HAP-1 (cell line): ENCODE measurements at places on chromosomes 4 and X.
A peak's percentile ranks its signal among the peaks of the same experiment; 100 is the strongest.

- DNase-seq, result no peak
These were observed 37.9 kb downstream of the RAP2C start for GRCh38 chrX:132181364-132181763.

- no peak for DNase-seq
These were observed 18.2 kb downstream of the VAMP7 start for GRCh38 chrX:155899366-155899765.

GRCh38 chrX:110509755-110510532 lies 151.3 kb downstream of the RTL9 start:
- DNase-seq, result peak; percentile 67

GRCh38 chr4:78756137-78756536 lies 20.0 kb upstream of the BMP2K start:
- DNase-seq, result no peak

DNA sequence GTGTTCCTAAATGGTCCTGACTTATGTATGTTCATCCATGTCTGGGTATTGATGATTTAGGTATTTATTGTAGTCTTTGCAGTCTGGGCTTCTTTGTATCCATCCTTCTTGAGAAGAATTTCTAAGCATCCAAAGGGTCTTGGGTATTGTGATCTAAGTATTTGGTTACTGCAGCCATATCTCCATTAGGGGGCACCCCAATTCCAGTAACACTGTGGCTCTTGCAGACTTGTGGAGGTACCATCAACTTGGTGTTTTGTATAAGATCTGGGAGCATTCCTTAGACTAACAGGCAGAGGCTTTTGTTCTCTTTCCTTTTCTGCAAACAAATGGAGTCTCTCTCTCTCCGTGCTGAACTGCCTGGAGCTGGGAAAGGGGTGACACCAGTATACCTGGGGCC lies 113.7 kb upstream of the NEXMIF start:
- peak; percentile 43 for DNase-seq

- DNase-seq, result no peak
These were observed 1.5 kb downstream of the IL1RAPL2 start for GRCh38 chrX:104567506-104567905.

DNA sequence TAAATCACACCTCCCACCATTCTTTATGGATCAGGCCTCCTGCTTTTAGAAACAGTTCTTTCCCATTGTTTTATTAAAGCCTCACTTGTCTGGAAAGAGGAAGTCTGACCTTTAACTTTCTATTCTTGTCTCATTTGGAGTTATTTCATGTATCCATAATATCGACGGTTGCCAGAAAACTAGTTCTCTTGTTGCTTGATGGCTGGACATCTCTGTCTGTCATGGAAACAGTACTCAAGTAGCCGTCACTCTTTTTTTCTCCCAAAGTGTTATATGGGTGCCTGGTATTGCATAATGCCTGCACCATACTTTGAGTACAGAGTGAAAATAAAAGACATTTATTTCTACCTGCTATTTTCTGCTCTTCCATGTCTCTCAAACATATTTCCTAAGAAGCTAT lies 61.4 kb downstream of the PHEX start:
- no peak for DNase-seq

DNA sequence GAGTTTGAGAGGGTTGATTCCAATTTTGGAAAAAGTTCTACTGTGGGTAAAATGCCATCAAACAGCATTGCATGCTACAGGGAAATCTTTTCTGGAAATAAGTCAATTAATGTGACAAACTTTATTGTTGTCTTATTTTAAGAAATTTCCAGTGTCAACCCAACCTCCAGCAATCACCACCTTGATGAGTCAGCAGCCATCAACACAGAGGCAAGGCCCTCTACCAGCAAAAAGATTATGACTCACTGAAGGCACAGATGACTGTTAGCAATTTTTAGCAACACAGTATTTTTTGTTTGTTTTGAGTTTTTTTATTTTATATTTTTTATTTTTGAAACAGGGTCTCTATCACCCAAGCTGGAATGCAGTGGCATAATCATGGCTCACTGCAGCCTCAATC lies 165.4 kb upstream of the C1QTNF7 start:
- DNase-seq, result no peak

- DNase-seq, result no peak
These were observed 1106.6 kb upstream of the LCORL start for GRCh38 chr4:19128176-19128575.

DNA sequence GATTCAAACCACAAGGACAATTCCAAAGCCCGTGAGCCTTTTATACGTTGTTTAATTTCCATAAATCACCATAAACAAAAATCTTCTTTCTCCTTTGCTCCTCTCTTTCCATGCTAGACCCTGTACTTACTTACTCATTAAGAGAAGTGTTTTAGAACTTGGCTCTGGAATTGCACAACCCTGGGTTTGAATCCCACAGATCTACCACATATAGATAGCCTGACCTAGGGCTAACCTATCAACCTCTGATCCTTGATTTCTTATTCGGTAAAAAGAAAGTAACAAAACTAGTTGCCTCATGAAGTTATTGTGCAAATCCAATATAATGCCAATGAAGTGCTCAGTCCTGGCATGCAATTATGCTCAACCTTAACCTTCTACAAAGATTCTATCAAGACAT lies 68.8 kb downstream of the ZAR1 start:
- no peak for DNase-seq

DNA sequence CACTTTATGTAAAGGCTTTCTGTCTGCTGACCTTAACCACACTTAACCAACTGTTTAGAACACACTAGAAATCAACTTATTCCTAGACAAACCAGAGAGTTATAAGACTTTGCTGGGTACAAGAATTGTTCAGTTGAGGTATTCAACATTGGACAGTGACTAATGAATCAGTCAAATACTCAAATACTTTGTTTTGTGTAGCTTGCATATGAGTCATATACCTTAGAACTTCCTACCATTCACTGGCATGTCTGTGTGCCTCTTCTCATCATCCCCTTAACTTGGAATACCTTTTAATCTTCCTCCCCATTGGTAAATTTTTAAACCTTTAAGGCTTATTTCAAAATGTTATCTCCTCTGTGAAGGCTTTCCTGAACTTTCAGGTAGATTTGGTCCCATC lies 708.8 kb upstream of the GRIA3 start:
- DNase-seq, result no peak

- no peak for DNase-seq
These were observed 4.8 kb downstream of the USP38 start for GRCh38 chr4:143189528-143189927.

DNA sequence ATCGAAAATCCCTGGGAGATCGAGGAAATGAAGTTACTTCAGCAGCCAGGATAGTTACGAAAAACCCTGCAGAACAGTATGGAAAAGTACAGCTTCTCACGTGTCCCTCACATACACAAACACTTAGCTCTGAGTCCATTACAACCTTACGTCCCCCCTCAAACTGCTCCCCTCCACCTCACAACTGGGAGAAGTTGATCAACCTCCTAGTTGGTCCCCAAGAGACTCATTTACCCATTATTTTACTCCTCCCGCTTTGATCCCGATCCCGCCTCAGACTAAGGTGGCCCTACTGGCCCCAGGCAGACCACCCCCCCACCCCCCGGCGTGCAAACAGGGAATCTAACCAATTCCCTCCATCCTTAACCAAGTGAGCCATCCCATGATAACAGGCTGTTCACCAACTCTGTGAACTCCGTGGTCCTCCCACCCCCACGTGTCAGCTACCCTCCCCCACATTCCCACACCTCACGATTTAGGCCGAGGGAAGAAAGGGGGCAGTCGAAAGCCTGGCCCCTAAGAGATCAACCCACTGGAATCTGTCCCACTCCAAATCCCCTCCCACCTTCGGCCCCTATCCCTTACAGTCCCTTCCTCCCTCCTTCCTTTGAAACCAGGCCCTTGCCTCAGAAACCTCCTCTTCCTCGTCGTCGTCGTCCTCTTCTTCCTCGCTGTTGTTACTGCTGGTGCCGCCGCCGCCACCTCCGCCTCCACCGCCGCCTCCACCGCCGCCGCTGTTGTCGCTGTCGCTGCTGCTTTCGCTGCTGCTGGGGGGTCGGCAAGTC lies 755 bp downstream of the ANKRD17 start:
- DNase-seq, result peak; percentile 45
